ENCODE measurements at places on chromosomes 16 and 17. TPM values are rescaled to one million over a fixed set of nuclear protein-coding genes. Genes with fewer than 3 reads are reported as not detected.

The SLC5A11 gene
- total RNA-seq = not detected

The MMP28 gene
- total RNA-seq = 64.0 TPM

The TEKT1 gene
- not detected for total RNA-seq

The TMEM238L gene
- total RNA-seq = not detected

The HSDL1 gene
- 15.5 TPM for total RNA-seq

The CDRT15L2 gene
- total RNA-seq = not detected

The LPO gene
- not detected for total RNA-seq

The IGF2BP1 gene
- total RNA-seq = 0.17 TPM

The SLC6A2 gene
- total RNA-seq = 0.33 TPM

The WNT3 gene
- 2.1 TPM for total RNA-seq

The ARMC7 gene
- total RNA-seq = 8.3 TPM

The SALL1 gene
- not detected for total RNA-seq

The B3GNT9 gene
- total RNA-seq = 4.7 TPM

The CACNG5 gene
- total RNA-seq = not detected
